Subcutaneous preadipocyte (primary cell): ENCODE measurements at places on chromosomes 1 and 21. TPM values are rescaled to one million over a fixed set of nuclear protein-coding genes. Genes with fewer than 3 reads are reported as not detected.

The FMO5 gene
- total RNA-seq, result 0.78 and 1.8 TPM in 2 replicates

The INAVA gene
- total RNA-seq, result not detected in 2 replicates

The KLHDC8A gene
- not detected in 2 replicates for total RNA-seq

The TMEM240 gene
- total RNA-seq, result 2.6 and 3.1 TPM in 2 replicates

The PTPN7 gene
- total RNA-seq, result not detected in 2 replicates

The S100B gene
- not detected in 2 replicates for total RNA-seq

The HPCA gene
- not detected in 2 replicates for total RNA-seq

The SHE gene
- total RNA-seq, result under 0.01 TPM in 1 of 2 replicates, not detected in the other

The SH2D2A gene
- 0.20 TPM in 1 of 2 replicates, not detected in the other for total RNA-seq

The NCAM2 gene
- total RNA-seq, result 0.39 and 1.1 TPM in 2 replicates

The KRTAP12-2 gene
- not detected in 2 replicates for total RNA-seq

The LRIF1 gene
- total RNA-seq, result 8.1 and 10.2 TPM in 2 replicates

The CYP4A22 gene
- total RNA-seq, result not detected in 2 replicates

The DPT gene
- total RNA-seq, result under 0.01 TPM in 1 of 2 replicates, not detected in the other

The TMEM200B gene
- 9.9 and 11.5 TPM in 2 replicates for total RNA-seq

The MAN1C1 gene
- total RNA-seq, result 5.7 and 15.4 TPM in 2 replicates

The RGS2 gene
- total RNA-seq, result 9.9 and 17.0 TPM in 2 replicates

The SLC1A7 gene
- total RNA-seq, result under 0.01 TPM in 1 of 2 replicates, not detected in the other

The CASQ2 gene
- total RNA-seq, result not detected in 2 replicates

The FMO4 gene
- total RNA-seq, result 2.0 and 2.6 TPM in 2 replicates

The LYSMD1 gene
- 7.8 and 8.5 TPM in 2 replicates for total RNA-seq

The LCE1A gene
- not detected in 2 replicates for total RNA-seq

The KLF17 gene
- 0.37 TPM in 1 of 2 replicates, not detected in the other for total RNA-seq
